NCI-H460 (cell line): ENCODE measurements at places on chromosomes 6 and 20.

- no peak for DNase-seq
These were observed 154.9 kb downstream of the OR2B2 start for GRCh38 chr6:27757307-27757706.

DNA sequence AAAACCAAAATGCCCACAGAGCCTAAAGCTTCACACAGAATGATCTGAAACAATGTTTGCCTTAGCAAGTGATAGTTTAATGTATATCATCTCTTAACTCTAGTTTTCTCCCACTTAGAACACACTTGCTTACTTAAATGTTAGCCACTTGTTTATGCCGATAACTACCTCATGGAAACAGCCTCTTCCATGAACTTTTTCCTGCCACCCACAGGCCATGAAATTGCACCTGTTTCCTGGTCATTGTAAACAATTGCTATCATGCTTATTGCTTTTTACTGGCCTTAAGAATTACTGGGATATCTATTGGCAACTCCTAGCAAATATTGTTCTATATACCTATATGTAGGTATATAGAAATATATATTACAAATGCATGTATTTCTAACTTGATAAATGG, 231.1 kb downstream of the HDGFL1 start:
- DNase-seq: no peak

- DNase-seq: no peak
These were observed 1.8 kb downstream of the TREM1 start for GRCh38 chr6:41284726-41285125.

GRCh38 chr6:88899569-88900316, 63.7 kb downstream of the RNGTT start:
- no peak for DNase-seq

DNA sequence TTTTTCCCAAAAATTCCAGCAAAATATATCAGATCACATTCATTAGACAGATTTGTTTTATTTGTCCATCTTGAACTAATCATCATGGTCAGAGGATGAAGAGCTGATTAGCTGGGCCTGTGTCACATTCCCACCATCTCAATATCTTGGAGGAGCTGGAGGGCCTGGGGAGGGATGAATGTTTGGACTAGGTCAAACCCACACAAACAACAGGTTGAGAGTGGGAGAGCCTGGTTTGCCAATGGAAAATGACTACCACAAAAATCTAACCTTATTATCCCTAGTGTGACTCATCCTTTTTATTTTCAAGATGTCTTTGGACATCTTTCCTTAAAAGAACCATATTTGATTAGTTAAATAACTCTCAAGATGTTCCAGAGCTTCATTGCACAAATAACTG, 242.4 kb downstream of the OGFRL1 start:
- no peak for DNase-seq

- no peak for DNase-seq
These were observed 23.1 kb downstream of the SPAG4 start for GRCh38 chr20:35638751-35639150.

DNA sequence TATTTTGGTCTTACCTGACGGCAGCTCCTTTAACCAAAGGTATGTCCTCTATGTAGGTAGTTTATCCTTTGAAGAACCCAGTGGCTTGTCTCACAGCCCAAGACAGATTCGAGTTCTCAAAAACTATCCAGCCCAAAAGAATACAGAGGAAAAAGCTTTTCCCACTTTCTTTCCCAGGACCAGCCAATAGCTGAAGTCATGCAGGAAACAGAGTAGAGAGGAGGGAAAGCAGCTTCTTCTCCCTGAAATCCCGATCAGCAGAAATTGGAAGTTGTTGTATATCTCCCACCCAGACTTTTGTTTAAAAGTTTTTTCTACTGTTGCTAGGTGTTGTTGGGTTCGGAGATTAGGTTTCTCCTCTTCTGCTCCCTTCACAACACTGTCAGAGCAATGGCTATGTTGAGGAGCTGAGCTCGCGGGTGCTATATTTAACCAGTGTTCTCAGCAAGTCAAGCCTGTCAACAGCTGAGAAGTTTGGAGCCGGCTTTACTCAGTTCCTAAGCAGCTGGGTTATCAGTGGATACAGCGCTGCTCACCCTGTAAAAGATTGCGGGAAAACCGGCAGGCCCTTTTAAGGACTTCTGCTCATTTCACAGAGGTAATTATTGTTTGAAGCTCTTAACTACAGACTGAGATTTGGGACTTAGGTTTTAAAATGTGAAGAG, at the start of gene FILIP1:
FILIP1 (minus strand) TSS at position 401 of the 665 bp plus-strand sequence. CDS start 78,828 bp downstream, outside the sequence.
- DNase-seq: no peak

GRCh38 chr6:98635191-98635590, 199.2 kb upstream of the POU3F2 start:
- DNase-seq: no peak

DNA sequence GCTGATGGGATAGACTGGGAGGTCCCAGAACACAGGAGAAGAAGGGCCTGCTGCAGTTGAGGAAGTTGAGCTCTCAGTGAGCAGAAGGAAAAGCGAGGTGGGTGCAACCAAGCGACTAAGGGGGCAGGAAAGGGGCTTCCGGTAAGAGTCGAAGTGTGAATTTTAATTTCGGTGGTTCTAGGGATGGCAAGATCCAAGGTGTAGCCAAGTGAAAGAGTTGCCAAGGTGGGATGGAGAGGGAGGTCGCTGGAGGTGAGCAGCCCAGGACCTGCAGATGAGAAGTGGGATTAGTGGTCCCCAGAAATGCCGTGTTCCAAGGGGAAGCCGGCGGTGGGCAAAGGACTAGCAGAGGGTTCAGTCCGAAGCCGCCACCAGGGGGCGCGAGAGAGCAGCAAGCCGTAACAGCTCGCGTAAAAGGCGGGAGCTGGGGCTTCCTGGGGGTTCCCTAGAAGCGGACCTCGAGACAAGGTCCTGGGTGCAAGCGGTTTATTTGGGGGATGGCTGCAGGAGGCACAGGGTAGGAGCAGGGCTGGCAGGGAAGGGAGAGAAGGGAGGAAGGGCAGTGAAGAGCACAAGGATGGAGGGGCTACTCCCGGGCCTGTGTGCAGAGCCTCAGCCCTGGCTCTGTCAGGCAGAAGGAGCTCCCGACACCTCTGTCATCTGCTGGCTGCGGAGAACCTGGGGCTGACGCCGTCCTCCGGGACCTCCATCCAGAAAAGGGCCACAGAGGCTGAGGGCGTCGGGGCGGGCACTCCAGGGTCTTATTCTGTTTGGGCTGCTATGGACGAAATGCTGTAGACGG, 103.6 kb downstream of the PAX1 start:
- no peak for DNase-seq

- no peak for DNase-seq
These were observed 15.4 kb downstream of the PNPLA1 start for GRCh38 chr6:36285187-36285671.

DNA sequence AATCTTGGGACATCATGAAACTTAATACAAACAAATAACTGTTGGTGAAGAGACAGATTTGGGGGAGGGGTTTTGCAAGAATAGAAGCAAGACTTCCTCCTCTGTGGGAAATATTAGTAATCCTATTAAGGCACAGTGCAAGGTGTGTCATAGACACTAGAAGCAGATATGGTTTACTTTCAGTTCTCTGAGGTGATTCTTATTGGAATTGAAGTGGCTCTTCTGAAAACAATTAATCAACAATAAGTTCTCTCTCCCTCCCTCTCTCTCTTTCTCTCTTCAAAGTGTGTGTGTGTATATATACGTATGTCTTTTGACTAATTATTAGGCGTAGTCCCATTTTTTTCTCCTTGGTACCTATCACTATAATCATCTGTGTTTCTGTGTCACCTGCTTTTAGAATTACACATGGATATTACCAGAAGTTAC, 99.8 kb downstream of the HIVEP2 start:
- no peak for DNase-seq

DNA sequence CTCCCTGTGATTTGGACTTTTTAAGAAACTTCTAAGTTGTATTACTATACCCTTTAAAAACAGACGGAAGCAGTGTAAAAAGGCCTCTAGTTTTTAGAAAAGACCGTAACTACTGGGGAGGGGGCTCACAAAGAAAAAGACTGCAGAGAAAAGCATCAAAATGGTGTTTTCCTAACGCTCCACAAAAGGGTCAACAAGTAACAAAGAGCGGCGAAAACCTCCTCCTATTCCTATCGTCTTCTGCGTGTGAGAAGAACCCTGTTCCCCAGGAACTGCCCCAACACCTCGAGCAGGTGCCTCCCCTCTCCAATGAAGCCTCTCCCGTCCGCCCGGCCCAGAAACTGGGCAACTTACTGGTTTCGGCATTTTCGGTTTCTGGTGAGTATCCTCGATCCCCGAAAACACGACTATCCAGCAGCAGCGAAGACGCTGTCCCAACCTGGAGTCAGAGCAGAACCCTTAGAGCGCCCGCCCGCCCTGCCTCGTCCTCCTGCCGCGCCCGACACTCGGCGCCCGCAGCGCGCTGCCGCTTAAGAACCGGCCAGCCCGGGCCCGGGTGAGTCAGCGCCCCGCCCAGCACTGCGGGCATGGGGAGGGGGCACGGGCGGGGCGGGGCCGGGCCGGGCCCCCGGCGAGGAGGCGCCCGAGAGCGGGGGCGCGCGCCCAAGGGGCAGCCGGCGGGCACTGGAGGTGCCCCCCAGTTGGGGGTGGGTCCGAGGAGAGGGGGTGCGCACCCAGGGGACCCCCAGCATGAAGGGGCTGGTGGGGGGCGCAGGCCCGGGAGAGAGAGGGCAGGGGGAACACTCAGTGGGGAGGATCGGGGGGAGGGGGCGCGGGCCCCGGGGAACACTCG, 1.2 kb downstream of the EZR start:
- peak; percentile 69 for DNase-seq

DNA sequence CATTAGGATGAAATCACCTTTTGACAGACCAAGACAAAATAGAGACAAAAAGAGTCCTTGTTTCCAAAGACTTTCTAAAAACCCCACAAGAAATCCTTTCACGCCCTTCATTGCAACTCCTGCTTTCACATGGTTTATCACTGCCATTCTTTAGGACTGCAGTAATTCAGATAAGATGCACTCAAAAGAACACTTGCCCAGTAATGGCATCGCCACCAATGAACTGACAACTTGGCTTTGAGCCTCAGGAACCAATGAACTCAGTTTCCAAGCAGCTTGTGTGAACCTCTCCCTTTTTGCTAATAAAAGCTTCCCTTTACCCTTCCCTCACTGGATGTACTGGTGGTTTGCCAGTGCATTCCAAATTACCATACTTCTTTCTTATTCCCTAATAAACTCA, 21.8 kb downstream of the OSTM1 start:
- no peak for DNase-seq

DNA sequence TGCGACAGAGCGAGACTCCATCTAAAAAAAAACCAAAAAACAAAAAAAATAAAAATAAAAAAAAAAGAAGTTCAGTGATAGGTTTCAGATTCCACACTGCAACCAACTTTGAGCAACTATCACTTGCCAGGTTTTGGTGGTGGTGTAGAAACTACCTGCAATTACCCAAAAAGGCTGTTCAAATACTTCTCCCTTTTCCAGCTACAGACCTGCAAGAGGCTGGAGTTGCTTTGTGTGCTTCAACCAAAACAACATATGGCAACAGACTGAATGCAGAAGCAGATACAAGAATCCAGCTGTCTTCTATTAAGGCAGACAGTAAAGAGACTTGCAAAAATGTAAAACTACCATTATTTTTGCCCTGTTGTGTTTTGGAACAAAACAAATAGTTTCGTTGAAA, 9.3 kb upstream of the BCAS1 start:
- DNase-seq: no peak

DNA sequence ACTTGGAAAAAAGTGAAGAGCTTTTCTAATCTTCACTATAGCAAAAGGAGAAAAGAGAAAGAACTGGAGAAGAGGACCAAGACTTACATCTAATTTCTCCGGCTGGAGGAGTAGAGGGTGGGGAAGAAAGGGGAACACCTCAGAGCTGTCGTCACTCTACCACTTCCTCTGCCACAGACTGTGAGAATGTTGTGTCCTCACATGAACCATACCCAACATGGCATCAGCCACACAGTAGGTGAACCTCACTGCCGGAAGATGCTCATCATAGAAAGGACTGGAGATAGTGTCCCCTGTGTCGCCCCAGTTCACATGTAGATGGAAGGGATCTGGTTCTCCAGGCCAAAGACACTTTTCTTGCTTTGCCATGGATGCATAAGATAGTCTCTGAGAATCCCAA, 604.4 kb upstream of the NOX3 start:
- DNase-seq: no peak

- DNase-seq: no peak
These were observed 11.7 kb upstream of the DNAJC5 start for GRCh38 chr20:63883201-63883593.

DNA sequence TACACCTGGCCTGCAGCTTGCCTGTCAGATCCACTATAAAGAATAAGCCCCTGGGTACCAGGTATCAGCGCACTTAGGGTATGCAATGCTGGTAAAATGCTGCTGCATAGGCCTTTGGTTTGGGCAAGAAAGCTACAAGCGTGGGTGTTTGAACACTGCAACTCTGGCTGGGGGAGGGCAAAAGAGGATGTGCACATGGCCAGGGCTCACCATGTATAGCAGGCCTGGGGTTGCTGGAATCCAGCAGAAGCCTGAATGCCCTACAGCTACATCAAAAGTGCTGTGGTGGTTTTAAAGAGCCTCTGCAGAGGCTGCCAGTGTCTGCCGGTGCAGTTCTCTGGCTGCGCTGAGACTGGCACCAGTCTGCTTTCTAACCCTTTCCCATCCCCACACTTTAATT, 51.7 kb downstream of the UQCC1 start:
- DNase-seq: no peak

DNA sequence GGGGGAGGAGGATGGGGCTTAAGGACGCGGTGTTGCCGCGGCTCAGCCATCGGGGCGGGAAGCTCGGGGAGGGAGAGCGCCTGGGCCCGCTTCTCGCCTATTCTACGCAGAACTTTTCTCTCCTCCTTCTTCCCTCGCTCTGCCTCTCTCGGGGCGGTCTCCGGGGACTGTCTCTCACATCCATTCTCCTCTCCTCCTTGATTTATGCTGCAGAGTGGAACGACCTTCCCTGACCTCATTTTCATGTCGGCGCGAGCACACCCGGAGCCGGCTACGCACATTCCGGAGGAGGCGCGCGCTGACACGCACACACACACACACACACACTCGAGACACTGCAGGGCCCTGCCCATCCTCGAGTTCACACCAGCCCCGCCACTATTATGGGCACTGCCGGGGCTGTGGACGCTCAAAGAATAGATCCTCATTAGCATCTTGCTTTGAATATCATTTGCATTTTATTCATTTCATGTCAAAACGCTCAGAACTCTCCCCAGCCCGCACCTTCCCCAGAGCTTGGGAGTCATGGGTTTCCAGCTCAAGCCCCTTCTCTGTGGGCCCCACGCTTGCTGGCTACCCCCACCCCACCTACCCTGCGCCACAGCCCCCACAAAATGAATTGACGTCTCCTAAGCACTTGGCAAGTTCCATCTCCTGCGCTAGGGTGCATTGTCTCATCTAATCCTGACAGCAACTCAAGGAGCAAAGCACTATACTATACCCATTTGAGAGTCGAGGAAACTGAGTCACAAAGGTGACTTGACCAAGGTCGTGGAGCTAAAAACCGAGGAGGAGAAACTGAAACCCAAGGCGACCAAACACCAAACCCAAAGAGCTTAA, 36.8 kb downstream of the NCR2 start:
- no peak for DNase-seq

GRCh38 chr6:28643017-28643740, 117.5 kb downstream of the GPX5 start:
- peak; percentile 74 for DNase-seq

- DNase-seq: no peak
These were observed 331.8 kb downstream of the CDKAL1 start for GRCh38 chr6:20866036-20866435.
